ENCODE measurements at places on chromosomes 2 and 18.
A peak's percentile ranks its signal among the peaks of the same experiment; 100 is the strongest.

DNA sequence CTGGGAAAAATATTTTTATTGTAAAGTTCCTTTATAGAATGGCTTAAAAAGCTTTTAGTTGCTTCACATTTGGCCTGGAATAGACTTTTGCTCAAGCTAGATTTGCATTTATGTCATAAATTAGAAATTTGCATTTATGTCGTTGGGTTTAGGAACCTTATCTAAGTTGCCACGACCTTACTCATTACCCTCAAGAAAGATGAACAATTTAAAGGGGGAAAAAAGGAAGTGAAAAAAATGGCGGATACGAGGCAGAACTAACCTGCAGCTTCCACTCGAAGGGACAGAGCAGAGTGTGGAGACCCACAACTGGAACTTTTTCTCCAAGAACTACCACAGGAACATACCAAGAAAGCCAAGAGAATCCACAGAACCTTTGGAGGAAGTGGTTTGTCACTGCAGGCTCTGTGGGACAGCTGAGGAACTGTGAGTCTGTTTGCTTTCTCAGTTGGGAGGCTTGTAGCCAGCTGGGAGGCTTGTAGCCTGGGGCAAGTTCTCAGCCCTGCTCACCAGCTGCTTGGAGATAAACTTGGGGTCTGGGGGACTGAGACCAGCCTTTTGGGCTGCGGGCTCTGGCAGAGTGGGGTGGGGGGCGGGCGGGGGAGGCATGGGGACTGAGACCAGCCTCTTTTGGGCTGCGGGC is 349.9 kb upstream of the MEIS1 start:
- no peak for DNase-seq

GRCh38 chr18:67583621-67584020 is 67.1 kb upstream of the DSEL start:
- DNase-seq, result no peak

DNA sequence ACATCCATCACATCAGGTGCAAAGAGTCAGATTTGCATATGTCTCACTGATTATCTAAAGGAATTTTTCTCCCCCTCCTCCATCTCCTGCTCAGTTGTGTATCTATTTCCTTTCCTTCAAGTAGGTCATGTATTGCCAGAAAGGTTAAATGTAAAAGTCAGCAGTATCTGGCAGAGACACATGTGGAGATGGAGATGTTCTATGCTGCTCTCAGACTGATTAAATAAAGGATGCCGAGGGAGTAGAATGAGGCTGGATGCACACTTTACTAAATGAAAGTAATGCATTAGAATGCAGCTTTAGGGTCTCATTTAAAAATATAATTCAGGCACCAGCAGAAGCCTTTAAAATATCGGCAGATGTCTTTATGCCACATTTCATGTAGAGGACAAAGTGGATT is 555.3 kb downstream of the RNF144A start:
- no peak for DNase-seq

DNA sequence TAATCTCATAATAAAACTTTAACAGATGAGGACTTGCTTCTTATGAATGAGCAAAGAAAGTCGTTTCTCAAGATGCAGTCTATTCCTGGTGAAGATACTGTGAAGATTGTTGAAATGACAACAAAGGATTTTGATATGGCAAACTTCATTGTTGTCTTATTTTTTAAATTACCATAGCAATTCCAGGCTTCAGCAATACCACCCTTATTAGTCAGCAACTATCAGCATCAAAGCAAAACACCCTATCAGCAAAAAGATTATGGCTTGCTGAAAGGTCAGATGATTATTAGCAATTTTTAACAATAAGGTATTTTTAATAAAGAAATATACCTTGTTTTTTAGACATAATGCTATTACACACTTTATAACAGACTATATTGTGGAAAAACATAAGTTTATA is 88.3 kb downstream of the COL5A2 start:
- DNase-seq, result no peak

DNA sequence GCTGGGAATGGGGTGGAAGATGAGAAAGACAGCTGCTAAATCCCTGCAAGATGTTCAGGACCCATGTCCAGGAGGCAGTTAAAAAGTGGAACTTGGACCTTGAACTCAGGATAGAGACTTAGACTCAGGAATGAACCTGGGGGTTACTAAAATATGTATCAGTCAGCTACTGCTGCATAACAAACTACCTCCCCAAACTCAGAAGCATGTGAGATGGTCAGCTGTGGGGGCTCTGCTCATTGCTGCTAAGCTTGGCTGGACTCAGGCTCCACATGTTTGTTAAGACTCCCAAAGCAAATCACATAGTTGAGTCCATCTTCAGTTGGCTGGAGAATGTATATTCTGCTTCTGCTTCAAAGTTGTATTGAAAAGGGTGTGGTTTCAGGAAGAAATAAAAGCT is 61.4 kb upstream of the COPS8 start:
- DNase-seq, result no peak

DNA sequence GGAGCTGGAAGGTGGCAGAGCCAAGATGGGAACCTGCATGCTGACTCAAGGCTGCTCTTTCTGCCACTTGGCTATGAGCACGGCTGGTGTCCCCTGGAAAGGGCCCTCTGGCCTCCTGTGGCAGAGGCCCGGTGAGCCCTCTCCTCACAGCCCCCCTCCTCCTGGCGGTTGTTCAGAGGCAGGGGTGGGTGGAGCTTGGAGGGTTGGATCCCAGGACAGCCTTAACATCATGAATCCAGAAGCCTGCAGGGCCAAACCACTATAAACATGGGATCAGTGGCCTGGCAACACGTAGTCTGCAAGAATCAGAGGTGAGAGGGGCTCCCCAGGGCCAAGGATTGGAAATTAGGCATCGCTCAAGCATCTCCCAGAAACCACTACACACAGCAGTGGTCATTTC is 48.5 kb upstream of the LOXHD1 start:
- DNase-seq, result no peak

GRCh38 chr2:3639653-3640052 is 18.3 kb upstream of the ALLC start:
- DNase-seq, result no peak

DNA sequence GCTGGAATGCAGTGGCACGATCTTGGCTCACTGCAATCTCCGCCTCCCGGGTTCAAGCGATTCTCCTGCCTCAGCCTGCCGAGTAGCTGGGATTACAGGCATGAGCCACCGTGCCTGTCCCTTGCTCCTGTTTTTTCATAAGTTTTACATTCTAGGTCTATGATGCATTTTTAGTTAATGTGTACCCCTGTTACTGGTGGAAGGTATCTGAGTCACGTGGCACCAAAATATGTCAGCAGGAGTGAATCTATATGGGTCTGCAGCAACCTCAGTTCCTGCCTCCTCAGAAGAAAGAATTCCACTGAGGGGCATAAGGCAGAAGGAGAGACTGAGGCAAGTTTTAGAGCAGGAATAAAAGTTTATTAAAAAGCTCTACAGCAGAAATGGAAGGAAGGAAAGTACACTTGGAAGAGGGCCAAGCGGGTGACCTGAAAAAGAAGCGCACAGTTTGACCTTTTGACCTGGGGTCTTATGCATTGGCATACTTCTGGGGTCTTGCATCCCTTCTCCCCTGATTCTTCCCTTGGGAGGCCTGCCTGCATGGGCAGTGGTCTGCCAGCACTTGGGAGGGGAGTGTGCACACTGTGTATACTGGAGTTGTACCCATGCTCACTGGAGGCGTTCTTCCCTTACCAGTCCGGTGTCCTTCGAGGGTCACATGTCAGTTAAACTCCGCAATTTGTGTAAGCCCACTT is 1.1 kb upstream of the MFSD2B start:
- DNase-seq, result no peak

DNA sequence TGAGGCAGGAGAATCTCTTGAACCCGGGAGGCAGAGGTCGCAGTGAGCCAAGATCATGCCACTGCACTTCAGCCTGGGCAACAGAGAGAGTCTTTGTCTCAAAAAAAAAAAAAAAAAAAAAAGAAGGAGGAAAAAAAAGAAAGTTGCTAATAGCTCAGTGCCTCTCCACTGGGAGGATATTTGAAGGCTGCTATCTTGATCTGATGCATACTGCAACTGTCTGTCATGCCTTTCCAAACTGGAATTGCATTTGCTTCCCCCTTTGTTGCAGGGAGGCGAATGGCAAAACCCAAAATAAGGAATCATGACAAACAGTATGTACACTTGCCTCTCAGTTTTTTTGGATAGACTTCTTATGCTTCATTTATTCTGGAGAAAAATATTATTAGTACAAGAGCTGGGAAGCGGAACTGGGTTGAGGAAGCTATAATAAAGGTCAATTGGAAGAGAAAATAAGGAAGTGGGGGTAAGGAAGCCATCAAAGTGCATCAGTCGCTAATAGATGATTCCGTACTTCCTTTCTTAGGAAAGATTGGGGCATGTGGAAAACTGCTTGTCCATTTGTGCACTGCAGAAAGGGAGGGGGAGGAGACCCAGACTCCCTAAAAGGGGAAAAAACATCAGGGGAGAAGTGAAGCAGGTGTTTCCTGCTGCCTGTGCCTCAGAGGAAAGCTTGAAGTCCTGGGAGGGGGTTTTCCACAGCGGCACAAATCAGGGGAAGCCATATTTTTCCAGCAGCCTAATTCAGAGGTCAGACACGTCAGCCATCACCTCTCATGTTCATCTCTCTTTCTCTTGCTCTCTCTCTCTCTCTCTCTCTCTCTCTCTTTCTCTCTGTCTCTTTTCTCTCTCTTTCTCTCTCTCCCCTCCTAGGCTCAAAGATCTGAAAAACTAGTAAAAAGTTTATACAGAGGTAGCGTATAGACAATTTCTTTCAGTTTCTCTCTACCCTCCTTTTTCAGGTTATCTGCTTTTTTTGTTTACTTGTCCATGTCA is 301.4 kb upstream of the TNP1 start:
- DNase-seq, result no peak

GRCh38 chr2:32502941-32503340 is 124.9 kb upstream of the TTC27 start:
- no peak for DNase-seq

GRCh38 chr2:42493468-42494354 is at the start of gene KCNG3:
Gene KCNG3 (minus strand): TSS chr2:42493982. CDS start chr2:42493501, 481 bp downstream.
- peak; percentile 69 for DNase-seq

DNA sequence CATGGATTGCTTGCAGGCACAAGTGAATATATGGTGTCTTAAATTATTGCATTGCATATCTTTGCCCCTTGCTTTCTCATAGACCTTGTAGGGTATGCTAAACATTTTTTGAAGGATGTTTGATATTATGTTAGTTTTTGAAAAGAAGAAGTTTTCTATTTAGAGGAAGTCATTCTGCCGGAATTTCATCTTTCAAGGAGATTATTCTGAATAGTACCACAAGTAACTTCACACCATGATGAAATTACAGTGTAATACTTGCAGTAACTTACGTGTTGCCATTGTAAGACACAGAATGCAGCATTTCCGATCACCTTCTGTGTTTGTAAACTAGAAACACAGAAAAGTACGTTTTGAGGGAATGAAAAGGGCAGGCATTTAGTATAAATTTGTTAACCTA is 71.9 kb downstream of the ACVR2A start:
- no peak for DNase-seq

DNA sequence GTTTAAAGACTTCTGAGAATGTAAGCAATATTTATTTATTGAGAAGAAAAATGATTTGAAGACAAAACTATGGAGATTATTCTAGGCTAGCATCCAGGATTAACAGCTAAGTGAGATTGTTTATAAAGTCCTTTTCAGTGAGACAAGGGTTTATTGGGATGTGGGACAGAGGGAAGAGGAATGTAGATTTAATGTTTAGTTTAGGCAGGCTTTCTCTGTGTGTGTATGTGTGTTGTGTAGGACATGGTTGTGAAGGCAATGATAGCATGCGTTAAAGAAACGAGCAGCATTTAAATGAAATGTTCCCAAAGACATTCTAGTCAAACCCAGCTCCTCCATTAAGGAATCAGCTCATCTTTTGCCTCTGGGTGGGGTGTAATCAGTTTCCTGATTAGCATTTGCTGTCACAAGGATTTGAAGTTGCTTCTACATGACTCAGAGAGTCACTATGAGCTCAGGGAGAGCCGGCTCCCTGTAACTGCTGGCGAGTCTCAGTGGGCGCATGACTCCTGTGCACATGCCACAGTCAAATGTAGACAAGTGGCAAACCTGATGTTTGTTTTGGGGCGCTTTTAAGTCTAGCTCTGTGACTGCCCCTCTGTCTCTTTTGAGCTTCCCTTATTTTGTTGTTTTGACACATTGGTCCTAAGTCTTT is 442.2 kb upstream of the CELF4 start:
- no peak for DNase-seq

GRCh38 chr2:64655018-64655664 is 1.4 kb upstream of the SERTAD2 start:
- peak; percentile 60 for DNase-seq

GRCh38 chr2:6824962-6825361 is 40.7 kb downstream of the CMPK2 start:
- no peak for DNase-seq

- no peak for DNase-seq
These were observed 32.3 kb downstream of the CCNT2 start for GRCh38 chr2:134950886-134951285.

GRCh38 chr2:98884658-98885057 is 51.4 kb downstream of the CRACDL start:
- DNase-seq, result no peak

DNA sequence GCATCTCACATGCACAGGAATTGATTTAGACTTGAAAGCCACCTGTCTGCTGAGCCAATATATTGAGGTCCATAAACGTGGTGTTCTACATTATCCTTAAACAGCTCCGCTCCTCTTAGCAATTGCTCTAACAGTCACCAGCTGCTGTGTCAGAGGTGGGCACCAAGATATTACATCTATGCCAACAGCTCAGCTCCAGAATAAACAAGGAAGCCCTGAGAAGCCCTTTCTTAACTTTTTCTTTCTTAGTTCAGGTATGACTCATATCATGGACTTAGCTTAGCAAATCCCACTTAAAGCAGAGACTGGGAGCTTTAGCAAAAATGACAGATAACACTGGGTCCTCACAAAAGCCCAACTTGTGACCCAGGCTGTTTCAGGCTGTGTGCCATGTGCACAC is 436.6 kb downstream of the IRS1 start:
- no peak for DNase-seq

DNA sequence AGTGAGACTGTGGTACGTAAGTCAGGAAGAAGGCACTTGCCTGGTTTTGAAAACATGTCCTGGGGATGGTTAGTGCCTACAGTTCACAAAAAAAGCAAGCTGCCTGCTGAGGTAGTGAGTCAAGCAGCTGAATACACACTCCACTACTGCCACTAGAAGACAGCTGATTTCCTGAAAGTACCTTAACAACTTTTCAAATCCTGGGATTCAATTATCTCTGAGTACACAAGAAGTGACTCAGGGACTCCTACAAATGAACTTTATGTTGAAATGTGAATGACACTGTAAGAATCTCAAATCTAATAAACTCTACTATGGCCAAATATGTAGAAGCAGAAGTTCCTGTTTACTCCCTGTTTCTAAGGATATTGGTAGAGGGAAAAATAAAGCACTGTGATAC is 58.0 kb upstream of the ARL5A start:
- no peak for DNase-seq

DNA sequence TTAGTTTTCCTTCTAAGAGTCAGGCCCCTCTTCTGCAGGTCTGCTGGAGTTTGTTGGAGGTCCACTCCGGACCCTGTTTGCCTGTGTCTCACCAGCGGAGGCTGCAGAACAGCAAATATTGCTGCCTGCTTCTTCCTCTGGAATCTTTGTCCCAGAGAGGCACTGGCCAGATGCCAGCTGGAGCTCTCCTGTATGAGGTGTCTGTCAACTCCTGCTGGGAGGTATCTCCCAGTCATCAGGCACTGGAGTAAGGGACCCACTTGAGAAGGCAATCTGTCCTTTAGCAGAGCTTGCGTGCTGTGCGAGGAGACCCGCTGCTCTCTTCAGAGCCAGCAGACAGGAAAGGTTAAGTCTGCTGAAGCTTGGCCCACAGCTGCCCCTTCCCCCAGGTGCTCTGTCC is 4.8 kb downstream of the REG1B start:
- DNase-seq, result no peak
